ENCODE measurements at places on chromosomes 5 and 9.

GRCh38 chr9:116152941-116153764, 438 bp upstream of the PAPPA start:
- peak; percentile 72 for DNase-seq

DNA sequence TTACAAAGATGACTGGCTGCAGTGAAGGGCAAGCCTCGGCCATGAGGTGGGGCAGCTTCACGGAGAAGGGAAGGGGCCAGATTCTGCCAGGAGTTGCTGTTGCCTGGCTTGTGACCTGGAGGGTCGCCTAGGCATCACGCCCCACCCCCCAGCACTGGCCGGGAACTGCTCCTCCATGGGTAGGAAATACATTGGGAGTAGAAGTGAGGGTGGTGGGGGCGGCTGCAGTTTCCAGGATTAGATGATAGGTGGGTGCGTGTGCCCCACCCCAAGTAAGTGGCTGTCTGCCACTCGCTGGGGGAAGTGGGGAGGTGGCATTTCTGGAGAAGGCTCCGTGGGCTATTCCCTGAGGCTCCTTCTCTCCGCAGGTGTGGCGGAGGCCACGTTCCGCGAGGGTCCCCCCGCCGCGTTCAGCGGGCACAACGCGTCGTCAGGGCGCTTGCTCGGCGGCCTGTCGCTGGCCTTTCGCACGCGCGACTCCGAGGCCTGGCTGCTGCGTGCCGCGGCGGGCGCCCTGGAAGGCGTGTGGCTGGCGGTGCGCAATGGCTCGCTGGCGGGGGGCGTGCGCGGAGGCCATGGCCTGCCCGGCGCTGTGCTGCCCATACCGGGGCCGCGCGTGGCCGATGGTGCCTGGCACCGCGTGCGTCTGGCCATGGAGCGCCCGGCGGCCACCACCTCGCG, 16.9 kb downstream of the CRB2 start:
- no peak for DNase-seq

DNA sequence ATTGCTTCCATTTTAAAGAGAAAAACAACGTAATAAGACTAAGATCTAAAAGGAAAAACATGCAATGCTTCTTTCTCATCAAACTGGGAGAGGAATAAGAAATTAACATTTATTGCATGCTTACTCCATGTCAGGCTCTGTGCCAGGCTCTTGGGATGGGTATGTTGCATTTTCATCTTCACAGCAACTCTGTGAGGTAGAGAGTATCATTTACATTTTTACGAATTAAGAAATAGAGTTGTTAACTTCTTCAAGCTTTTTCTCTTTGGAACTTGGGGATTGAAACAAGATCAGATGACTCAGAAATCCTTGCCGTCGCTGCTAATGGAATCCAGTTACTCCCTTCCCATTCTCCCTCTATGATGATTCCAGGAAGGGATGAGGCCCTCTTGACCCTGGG, 39.5 kb downstream of the PDE8B start:
- DNase-seq: no peak

DNA sequence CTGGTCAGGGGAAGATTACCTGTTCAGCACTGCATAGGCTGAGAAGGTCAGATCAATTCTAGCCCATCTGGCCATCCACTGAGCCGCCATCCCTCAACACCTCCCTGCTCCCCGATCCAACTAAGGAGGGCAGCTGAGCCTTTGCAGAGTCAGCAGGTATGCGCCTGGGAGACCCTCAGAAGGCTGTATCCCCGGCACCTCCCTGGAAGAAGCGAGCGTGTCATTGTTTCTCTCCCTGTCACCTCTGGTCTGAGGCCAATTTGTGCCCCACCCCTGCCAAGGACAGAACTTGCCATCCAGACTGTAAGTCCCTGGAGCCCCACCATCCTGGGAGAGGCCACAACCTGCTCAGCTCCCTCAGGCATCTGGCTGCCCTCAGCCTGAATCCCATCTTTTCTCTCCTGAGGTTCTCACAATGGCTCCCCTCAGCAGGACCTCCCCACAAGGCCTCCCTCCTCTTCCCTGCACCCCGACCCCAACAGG, 2.6 kb downstream of the CLTB start:
- no peak for DNase-seq

DNA sequence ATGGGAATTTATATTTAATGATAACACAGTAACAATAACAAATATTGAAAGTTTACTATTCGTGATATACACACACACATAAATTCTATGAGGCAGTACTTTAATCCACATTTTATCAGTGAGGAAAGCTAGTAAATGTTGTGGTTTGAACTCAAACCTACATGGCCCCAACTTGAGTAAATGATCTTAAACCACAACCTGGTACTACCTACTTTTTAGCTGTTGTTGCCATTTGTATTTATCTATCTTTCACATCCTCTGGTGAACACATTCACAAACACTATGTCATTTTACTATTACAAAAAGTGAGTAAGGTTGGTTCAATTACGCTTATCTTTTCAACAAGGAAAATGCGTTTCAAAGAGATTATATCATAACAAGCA, 186.1 kb downstream of the SMC2 start:
- no peak for DNase-seq

- no peak for DNase-seq
Measured at GRCh38 chr5:38404667-38405276, 146.4 kb downstream of the EGFLAM start.

DNA sequence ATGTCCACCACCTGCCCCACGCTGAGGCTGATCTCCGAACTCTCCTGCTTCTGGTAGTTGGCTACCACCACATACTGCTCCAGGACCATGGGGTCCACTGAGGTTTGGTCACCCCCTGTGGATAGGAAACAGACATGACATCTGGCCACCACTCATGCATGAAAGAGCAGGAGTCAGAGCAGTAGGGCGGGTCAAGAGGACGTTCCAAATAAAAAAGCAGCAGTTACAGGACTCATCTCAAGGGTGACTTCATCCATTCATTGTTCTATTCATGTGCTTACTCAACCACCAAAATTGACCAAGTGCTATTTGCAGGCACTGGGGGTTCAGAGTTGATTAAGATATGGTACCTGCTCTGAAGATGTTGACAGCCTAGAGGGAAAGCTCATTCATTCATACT, 79.2 kb upstream of the UBTD2 start:
- DNase-seq: no peak

DNA sequence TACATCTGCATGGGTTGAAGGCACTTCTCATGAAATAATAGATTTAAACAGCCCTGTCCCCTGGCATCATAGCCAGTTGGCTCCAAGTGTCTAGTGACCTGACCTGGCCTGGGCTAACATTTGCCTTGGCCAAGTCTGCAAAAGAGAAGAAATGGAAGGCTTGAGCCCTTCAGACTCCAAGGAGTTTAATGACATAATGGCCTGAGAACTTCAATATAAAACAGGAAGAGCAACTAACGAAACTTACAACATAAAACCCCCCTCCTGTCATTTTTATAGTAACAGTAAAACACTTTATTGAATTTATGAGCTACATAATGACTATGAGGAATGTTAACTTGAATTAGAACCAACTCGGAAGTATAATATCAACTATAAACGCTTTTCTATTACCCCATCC, 218.8 kb upstream of the TBCA start:
- DNase-seq: no peak

GRCh38 chr9:93052791-93053540, 5.5 kb upstream of the SUSD3 start:
- no peak for DNase-seq

- DNase-seq: no peak
Measured at GRCh38 chr9:88237479-88237961, 99.2 kb upstream of the SPATA31C2 start.

- DNase-seq: no peak
Measured at GRCh38 chr9:134699343-134699740, 57.7 kb downstream of the COL5A1 start.

DNA sequence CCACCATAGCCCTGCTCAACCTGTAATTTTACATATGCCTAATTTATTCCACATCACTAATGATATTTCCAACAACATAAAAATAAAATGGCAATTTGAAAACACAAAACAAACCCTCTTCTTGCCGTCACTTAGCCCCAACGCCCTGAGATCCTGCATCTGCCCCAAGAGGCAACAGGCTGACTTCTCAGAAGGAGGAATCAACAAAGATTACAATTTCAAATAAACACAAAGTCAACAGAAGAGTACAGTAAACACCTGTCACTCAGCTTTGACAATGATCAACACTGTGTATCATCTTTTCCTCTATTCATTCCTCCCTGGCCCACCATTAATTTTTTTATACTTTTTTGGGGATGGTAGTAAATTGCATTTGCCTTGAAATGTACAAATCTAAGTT, 19.8 kb downstream of the EPB41L4B start:
- DNase-seq: no peak

- peak; percentile 92 for DNase-seq
Measured at GRCh38 chr5:21680196-21680595, 1172.9 kb downstream of the CDH12 start.

- no peak for DNase-seq
Measured at GRCh38 chr9:9791611-9792010, 821.2 kb downstream of the PTPRD start.

GRCh38 chr5:94849821-94850736, 231.6 kb downstream of the SLF1 start:
- DNase-seq: peak; percentile 45

- peak; percentile 98 for DNase-seq
Measured at GRCh38 chr5:97838214-97838613, 655.2 kb upstream of the RIOK2 start.

- DNase-seq: no peak
Measured at GRCh38 chr5:18397891-18398290, 763.6 kb downstream of the TAF11L14 start.

GRCh38 chr5:147687118-147687517, 95.4 kb downstream of the JAKMIP2 start:
- DNase-seq: no peak

DNA sequence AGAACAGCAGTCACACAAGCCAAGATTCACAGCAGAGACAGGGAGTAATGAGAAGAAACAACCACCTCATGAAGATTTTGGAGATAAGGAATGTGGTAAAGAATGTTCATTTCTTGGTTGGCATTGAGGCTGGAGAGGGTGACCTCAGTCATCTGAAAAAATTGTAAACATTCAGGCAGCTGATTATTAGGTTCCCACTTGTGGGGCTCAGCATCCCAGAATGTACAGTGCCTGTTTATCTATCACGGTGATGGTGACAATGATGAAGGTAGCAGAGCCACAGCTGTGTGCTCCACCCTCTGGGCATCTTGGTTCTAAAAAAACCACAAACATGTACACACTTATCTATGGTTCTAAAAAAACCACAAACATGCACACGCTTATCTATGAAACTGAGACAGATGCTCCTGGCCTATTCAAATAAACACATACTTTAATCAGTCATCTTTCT, 143.9 kb upstream of the MOCS2 start:
- DNase-seq: peak; percentile 77

Data from HCEC 1CT (cell line).